Stimulated activated CD8-positive, alpha-beta memory T cell treated with anti-CD3 and anti-CD28 coated beads, Interleukin-4, amount 100 ng/mL, for 1 hour (primary cell): ENCODE measurements at places on chromosomes 2 and 18.

DNA sequence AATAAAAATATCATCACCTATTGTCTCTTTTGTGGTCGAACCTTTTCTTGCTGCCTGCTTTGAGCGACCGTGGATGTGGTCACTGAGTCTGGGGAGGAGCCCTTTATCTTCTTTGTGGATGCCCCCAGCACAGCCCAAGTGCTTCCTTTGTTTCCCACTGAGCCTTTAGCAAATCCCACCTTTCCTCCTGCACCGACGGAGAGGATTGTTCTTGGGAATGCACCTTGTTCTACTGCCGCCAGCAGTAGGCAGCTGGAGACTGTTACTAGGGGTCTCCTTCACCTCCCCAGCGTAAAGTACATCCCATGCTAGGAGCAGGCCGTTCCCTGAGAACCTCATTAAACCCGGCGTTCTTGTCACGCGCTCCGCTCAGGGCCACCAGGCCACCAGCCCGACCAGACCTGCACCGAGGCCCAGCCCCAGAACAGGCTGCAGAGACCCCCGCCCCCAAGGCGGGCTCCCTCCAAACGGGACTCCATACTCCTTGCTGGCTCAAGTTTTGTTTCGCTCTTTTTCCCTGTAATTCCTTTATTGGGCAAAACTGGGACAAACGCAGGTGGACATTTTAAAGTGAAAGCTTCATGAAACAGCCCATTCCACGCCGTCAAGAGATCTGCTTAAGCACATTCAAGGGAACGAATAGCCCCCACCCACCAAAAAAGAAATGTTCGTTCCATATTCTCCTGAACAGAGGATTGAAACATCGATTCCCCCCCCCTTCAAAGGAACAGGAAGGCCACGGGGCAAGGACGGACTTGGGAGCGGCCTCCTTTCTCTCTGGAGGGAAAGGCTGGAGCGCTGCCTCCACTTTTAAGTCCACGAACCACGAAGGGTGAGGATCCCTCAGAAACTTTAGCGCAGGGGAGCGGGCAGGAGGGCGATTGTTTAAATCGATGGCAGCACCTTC lies 1.1 kb upstream of the MAT2A start:
- no peak for DNase-seq

- no peak for DNase-seq
Measured at GRCh38 chr2:12877761-12878160, 161.0 kb downstream of the TRIB2 start.

DNA sequence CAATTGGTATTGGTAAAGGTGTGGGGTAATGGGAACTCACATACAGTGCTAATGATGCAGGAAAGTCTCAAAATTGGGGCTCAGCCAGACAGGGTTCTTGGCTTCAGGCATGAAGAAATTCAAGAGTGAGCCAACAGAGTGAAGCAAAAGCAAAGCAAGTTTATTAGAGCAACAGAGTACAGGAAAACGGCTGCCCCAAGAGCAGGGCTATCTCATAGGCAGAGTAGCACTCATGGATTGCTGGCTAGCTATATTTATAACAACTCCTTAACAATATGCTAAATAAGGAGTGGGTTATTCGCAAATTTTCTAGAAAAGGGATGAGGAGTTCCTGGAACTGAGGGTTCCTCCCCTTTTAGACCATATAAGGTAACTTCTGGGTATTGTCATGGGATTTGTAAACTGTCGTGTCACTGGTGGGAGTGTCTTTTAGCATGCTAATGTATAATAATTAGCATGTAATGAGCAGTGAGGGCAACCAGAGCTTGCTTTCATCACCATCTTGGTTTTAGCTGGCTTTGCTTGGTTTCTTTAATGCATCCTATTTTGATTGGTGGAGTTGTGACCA lies 233.8 kb upstream of the NOL4 start:
- DNase-seq = no peak

GRCh38 chr2:113197347-113198047 lies 23.7 kb downstream of the PSD4 start:
- DNase-seq = no peak

- no peak for DNase-seq
Measured at GRCh38 chr2:120929829-120930228, 194.2 kb downstream of the GLI2 start.

DNA sequence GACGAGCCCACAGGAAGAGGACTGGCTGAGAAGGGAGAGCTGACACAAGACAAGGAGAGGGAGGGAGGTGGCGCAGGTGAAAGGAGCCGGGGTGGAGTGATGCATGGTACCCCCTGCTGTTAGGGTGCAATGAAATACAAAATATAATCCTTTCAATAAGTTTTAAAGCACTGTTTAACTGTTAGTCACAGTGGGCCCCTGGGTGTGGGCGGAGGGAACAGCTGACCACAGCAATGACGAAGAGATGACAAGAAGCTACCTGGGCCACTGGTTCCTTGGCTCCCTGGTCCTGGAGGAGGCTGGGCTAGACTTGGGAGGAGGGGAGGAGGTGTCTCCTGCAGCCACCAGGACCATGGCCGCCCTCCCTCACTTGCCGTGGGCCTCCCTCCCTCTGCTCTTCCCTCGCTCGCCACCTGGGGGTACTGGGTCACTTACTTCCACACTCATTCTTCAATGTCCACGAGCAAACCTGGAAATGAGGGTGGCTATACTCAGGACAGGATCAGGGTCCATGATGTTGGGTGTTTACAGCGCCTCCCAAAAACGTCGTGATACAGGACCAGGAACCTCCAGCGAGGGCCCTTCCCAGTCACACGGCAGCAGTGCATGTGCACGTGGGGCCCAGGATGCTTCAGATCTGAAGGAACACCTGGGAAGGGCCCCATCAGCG lies 196.1 kb downstream of the ANKRD30B start:
- no peak for DNase-seq
